Stimulated activated CD4-positive, alpha-beta T cell treated with anti-CD3 and anti-CD28 coated beads, Interleukin-15, amount 100 ng/mL, for 1 hour (primary cell): ENCODE measurements at places on chromosomes 2 and 18.

DNA sequence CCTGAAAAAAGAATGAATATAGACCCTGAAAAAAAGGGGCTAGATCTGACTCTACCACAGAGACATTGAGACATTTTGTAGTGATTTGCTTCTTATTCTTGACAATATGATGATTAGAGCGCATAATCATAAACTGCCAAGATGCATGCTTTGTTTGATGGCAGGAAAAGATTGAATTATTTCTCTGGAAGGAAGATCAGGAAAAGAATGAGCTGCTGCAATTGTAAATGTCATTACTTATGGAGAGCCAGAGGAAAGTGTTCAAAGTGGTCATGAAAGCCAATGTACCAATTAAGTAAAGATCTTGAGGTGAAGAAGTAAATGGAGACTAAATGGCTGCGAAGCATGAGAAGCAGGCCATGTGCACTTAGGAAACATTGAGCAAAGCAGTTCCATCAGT lies 126.4 kb upstream of the NXPH2 start:
- no peak for DNase-seq

DNA sequence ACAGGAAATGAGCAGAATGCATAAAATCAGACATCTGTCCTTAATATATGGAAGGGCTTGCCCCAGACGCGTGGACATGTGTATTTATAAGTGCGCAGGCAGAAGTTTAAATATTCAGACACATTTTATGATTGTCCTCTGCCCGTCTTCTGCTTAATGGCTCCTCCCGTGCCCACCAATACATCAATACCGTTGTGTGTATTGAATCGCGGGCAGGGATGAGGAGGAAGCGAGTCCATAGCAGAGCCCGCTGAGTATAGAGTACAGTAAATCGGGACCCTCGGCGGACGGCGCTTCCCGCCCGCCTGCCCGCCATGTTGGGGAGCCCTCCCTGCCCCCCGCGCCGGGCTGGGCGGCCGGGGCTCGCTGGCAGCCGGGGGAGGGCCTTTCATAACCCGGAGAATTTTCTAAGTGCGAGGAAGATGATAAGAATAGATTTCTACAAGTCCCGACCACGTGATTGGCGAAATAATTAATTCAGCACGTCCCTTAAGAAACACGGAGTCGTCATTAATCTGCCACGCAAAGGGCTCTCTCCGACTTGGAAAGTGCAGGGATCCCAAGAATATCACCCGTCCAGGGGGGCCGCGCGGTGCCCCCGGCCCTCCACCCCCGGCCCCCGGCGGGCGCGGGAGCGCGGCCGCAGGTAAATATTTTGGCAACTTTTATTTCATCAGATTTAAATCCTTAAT lies at the start of gene HOXD3:
Gene HOXD3 (plus strand): TSS at position 501 of the 692 bp plus-strand sequence. CDS start 11,808 bp downstream, outside the sequence.
- DNase-seq: no peak

DNA sequence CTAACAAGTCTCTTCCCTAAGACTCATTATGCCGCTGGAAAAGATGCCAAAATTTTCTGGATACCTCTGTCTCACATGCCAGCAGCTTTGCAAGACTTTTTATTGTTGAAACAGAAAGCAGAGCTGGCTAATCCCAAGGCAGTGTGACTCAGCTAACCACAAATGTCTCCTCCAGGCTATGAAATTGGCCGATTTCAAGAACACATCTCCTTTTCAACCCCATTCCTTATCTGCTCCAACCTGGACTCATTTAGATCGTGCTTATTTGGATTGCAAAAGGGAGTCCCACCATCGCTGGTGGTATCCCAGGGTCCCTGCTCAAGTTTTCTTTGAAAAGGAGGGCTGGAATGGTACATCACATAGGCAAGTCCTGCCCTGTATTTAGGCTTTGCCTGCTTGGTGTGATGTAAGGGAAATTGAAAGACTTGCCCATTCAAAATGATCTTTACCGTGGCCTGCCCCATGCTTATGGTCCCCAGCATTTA lies 26.3 kb downstream of the DHRS9 start:
- no peak for DNase-seq

- DNase-seq: no peak
These were observed 68.2 kb upstream of the MC2R start for GRCh38 chr18:13983506-13983905.

DNA sequence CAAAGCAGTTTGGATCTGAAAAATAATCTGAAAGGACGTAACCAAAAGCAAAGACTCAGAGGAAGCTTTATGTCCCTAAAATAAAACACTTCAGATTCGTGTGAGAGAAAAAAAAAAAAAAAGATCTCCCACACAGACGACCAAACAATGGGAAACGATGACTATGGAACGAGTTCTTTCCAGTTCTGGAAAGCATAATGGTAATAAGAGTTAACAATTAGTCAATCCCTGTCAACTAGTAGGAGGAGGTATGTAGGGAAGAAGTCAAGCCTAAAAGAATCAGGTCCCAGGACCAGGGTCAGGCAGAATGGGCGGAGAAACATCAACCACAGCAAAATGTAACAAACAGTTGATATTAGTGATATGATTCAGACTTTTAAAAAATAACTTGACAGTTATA lies 170.3 kb upstream of the SETBP1 start:
- no peak for DNase-seq

- DNase-seq: no peak
These were observed 45.2 kb upstream of the MYO1B start for GRCh38 chr2:191199929-191200512.

- DNase-seq: no peak
These were observed 34.6 kb upstream of the IL37 start for GRCh38 chr2:112876257-112876970.

- no peak for DNase-seq
These were observed 27.1 kb upstream of the ZC3H15 start for GRCh38 chr2:186459009-186459408.

DNA sequence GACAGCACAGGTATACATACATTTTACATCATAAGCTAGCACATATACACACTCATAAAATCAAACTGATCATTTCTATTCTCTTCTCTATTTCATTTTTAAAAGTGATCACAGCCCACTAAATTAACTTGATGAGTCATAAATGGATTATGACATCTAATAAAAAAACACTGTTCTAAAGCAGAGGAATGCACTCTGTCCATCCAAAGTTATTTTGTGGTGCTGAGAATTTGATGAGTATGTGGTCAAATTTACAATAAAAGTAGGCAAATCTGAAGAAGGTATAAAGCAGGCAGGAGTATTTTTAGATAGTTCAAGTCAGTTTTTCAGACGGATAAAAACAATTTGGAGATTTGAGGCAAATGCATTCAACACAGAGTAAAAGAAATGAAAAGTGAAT lies 104.4 kb downstream of the NOL4 start:
- DNase-seq: no peak

DNA sequence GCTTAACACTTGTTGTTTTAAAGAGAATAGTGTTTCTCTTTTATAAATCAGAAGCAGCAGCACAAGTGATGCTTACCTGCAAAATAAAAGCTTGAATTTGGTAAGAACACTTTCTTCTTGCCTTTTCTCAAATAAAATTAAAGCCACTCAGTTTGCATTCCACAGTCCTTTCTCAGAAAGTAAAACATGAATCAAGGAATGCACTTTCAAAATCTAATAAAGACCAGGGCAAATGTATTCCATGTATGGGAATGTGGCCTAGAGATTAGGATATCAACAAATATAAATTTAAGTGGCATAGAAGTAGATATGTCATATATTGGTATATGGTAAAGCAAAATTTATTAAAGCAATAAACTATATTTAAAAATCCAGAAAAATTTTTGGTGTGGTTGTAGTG lies 352.8 kb downstream of the THSD7B start:
- DNase-seq: no peak

GRCh38 chr2:157813467-157813866 lies 62.7 kb downstream of the ACVR1 start:
- DNase-seq: no peak

DNA sequence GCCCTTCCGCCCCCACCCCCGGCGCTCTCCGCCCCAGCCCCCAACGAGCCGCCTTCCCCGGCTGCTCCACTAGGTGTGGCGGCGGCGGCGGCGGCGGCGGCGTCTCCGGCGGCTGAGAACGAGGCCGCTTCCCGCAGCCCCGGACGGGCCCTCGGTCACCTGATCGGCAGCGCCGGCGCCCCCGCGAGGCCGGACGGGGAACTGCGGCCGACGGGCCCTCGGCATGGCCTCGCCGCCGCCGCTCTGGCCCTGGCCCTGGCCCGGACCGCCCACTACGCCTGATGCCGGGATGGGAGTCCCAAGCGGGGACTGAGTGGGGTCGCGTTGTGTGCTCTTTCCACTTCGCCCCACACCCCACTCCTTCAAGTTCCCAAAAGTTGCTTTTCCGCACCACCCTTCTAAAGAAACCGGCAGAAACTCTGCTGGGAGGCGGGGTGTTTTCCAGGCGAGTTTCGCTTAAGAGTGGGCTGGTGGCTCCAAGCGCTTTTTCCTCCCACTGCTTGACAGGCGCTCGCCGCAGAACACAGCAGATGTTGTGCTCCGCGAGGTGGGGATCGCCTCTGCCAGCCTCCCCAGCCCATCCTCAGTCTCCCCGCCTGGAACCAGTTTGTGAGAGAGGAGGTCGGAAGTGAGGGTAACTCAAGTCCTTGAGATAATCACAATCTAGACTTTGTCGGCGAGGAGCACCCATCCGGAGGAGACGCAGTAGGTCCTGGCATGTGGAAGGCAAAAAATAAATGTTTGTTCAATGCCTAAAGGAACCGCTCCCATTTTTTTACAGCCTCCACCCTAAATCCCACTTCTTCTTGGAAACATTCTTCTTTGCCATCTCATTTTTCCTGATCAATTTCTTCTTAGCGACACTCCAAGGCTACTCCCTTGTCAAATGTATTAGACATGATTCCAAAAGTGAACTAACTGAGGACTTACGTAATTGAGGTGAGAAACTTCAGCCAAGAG lies at the start of gene NCKAP1:
Gene NCKAP1 (minus strand): TSS at position 117 of the 960 bp plus-strand sequence. CDS start 358 bp downstream, outside the sequence.
- peak; percentile 85 for DNase-seq

DNA sequence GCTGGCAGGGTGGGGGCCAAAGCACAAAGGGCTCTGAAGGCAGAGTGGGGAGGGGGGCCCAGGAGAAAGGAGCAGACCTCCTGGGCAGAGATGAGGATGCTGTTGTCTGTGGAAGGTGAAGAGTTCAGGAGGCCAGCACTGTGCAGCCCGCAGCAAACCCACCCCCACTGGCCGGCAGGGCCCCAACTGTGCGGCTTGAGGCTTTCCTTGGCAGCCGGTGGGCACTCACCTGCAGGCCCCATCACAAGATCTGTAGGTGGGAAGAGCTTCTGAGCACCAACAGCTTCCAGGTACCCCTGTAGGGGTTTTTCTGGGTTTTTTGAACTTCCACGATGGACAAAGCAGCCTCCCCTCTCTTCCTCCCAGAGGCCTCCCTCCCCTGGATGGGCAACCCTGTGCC lies 72.9 kb downstream of the NDUFA10 start:
- DNase-seq: no peak

GRCh38 chr2:161965994-161966393 lies 108.0 kb downstream of the DPP4 start:
- no peak for DNase-seq

DNA sequence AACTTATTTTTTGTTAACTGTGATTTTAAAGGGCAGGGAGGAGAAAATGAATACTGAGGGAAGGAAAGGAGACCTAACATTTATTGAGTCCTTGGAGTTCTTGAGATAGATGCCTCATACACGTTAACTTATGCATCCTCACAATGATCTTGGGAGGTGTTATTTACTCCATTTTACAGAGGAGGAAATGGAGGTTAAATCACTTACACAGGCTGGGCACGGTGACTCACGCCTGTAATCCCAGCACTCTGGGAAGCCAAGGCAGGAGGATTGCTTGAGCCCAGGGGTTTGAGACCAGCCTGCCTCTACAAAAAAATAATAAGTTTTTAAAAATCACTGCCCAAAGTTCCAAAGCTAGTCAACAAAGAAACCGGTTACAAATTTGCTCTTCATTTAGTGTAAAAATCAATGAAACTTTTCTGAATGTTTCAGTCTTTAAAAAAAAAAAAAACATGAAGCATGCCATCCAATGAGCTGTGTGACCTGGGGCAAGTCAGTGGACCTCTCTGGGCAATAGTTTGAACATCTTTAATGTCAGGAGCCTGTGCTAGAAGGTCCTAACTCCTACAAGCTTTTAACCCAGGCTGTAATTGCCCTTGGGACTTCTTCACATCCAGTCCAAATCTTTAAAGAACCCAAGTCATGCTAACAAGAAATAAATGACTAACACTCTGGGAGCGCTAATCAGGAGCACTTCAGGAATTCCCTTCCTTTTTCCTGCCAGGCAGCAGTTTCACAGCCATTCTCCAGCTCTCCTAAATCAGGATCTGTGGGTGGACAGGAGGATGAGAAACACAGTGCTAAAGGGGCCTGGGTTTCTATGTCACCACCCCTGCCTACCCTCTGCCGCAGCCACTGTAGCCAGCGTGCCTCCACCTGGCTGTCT lies 176.4 kb downstream of the TMEM247 start:
- DNase-seq: no peak

GRCh38 chr2:238851026-238851425 lies 3.1 kb downstream of the TWIST2 start:
- no peak for DNase-seq

DNA sequence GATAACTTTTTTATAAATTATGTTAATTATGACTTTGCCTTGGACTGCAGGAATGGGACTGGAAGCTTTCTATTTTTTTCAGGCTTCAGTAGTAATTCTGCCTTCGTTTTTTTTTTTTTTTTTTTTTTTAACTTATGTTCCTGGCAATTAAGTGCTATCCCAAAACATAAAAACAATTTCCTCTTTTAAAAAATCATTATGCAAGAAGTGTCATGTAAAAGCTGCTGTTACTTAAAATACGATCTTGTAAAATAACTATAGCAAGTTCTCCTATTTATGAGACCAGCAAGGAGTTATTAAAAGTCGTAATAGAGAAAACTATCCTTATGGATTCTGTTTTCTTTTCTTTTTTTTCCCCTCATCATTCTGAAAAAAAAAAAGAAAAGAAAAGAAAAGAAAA lies 301.6 kb upstream of the FBXO11 start:
- DNase-seq: no peak

- DNase-seq: no peak
These were observed 102.2 kb upstream of the XPO1 start for GRCh38 chr2:61640406-61640805.

DNA sequence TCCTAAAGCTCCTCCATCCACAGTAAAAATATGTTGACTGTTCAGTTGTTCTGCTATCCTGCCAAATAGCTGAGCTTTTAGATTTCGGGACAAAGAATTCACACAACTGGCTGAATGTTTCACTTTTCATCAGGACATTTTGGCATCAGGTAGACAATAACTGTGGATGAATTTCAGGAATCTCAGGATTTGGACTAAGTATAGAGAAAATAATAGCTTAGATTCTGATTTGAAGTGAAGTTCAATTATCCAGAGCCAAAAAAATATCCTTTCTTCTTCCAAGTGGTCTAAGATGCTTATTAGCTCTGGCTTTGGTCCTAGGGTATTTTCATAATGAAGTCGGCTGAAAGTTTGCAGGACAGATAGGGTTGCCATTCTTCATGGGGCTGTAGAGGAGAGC lies 16.1 kb downstream of the KCNE4 start:
- no peak for DNase-seq

DNA sequence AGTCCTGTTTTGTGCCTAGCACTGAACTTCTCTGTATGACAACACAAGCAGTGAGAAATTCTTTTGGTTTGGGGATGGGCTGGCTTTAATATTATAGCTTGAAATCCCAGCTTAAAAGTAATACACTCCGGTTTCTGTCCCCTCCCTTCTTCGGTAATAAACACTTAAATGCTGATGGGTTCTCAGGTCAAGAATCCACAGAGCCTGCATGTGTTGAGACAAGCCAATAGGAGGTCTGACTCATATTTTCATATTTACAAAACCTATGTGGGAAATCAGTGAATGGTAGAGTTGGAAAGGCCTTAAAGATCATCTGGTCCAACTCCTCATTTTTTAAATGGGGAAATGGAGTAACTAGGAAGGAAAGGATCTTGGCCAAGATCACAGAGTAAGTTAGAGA lies 47.5 kb downstream of the VSNL1 start:
- no peak for DNase-seq
